ENCODE measurements at places on chromosomes 12 and 14.

DNA sequence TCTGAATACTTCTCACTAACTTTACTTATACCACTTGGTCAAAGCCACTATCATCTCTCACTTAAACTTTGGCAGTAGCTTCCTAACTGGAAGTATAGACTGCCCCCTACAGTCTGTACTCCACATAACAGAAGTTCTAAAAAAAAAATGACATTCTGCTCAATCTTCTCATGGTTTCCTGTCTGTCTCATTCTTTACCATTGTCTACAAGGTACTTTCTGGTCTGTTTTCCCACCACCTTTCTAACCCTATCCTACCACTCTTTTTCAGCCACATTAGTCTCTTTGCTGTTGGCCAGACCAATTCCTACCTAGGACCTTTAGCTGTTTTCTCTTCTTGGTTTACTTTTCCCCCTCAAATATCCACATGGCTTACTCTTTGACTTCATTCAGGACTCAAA lies 14.7 kb downstream of the CPSF6 start:
- DNase-seq = peak; percentile 12

GRCh38 chr12:96034621-96035282 lies 635 bp downstream of the LTA4H start:
- peak; percentile 35 for DNase-seq

GRCh38 chr12:5178571-5178970 lies 134.9 kb downstream of the KCNA5 start:
- no peak for DNase-seq

GRCh38 chr12:22172501-22172900 lies 126.5 kb downstream of the CMAS start:
- no peak for DNase-seq

- DNase-seq = no peak
These were observed 1.3 kb downstream of the PLEKHG3 start for GRCh38 chr14:64705381-64706118.

- peak; percentile 83 for DNase-seq
These were observed 179.0 kb upstream of the RGS6 start for GRCh38 chr14:71753126-71753830.

DNA sequence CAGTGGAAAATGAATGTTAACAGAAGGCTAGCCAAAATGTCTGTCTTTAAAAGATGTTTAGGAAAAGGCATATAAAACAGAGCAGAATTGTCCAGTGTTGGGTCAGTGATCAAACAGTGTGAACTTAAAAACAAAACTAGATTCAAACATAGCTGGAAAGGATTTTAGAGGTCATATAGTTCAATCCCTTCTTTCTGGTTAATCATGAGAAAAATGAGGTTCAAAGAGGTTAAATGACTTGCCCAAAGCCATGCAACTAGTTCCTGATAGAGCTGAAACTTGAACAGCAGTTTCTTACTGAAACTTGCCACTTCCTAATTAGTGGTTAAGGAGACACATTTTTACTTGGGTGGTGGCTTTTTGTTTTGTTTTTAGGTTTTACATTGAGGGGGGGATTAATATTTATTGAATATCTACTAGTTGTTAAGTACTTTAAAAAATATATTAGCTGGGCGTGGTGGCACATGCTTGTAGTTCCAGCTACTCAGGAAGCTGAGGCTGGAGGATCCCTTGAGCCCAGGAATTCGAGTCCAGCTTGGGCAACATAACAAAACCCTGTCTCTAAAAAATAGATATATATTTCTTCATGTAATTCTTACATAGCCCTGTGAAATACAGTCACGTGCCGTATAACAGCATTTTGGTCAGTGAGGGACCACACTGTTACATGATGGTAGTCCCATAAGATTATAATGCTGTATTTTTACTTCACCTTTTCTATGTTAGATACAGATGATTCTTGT lies 20.4 kb downstream of the ACVR1B start:
- DNase-seq = no peak

GRCh38 chr12:3251691-3252090 lies 174.5 kb downstream of the TSPAN9 start:
- DNase-seq = no peak

Data from AG08396 (cell line).